ENCODE measurements at places on chromosomes 4 and X. TPM values are rescaled to one million over a fixed set of nuclear protein-coding genes. Genes with fewer than 3 reads are reported as not detected.

The CASK gene
- 52.1 TPM for total RNA-seq

DNA sequence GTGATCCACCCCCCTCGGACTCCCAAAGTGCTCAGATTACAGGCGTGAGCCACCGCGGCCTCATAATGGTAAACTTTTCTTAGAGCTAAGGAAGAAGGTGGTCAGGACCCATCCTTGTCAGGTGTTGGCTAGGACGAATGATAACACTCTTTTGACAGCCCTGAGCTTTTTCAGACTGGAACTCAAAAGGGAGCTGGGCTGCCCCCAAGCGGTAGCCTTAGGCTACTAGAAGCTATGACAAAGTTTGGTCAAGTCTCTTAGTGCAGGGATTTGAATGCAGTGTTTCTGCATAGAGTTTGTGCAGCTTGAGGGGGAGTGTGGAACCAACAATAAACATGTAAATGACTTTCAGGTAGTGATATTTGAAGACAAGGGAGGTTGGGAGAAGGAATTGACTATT, 11.8 kb upstream of the HSD17B10 start:
- DNase-seq = peak; percentile 59

DNA sequence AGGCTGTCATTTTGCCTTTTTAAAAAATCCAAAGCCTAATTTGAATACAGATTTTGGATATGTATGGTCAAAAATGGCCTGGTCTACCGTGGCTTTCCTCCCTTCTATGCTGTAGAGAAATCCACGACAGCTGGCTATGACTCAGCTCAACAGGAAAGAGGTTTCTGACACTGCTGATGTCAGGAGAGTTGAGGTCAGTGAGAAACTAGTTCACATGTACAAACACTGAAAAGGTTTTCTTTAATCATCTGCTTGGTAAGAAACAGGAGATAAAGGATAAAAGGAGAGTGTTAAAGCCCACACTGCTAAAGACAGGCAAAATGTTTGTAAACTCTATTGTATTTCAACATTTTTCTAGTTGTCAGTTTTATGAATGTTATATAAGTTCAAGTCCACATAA, 113.9 kb downstream of the NYX start:
- no peak for DNase-seq

DNA sequence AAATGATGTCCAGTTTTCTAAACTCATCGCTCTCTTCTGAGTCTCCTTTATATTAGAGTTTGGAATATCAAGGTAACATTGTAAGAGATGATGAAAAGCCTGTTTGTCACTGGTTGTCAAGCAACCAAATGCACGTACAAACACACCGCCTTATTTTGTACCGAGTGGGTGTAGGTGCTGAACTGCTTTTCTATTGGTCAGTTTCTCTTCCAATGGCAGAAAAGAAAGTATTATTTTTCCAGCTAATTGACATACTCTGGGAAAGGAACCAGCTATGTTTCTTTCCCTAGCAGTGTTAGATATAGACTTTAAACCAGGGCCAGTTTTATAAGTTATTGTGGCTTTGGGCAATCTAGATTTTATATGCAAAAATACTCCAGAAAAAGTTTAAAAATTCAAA, 6.6 kb upstream of the PPM1K start:
- no peak for DNase-seq

GRCh38 chr4:8110071-8110986, 48.3 kb downstream of the ABLIM2 start:
- no peak for DNase-seq

GRCh38 chrX:36035550-36035949, 116.0 kb downstream of the CFAP47 start:
- DNase-seq = no peak

DNA sequence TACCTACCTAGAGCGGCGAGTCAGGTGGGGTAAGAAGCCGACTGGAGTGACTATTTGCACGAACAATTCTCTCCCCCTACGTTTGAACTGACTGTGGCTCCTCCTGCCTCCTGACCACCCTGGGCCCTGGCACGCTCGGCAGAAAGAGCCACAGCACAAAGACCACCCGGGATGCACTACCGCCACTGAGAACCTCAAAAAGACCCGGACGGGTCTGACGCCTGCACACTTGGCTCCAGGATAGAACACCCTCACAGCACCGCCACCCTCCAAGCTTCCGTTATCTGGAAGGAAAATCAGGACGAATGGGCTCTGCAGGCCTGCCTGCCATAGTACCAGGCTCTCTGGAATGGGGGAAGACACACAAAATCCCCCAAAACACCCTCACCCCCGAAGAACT, 2.2 kb downstream of the LRPAP1 start:
- DNase-seq = no peak

- no peak for DNase-seq
Measured at GRCh38 chr4:41120297-41121217, 93.8 kb downstream of the APBB2 start.

DNA sequence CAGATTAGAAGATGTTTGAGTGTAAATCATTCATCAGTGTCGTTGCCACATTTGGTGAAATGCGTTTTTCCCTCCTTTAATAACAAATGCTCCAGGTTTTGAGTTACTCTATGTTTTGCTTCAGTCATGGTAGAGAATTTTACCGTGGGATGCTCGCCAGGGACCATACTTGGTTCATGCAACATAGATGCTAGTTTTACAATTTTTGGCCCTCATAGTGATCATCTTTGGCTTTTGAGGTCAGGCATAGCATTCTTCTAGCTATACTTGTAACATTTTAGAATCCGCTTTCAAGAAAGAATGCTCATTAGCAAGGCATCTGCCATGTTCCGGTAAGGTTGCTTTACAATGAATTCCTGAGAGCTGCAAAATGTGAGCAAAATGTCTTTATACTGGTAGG, 147.2 kb downstream of the SPCS3 start:
- no peak for DNase-seq

The FAM3A gene
- total RNA-seq = 42.3 TPM

DNA sequence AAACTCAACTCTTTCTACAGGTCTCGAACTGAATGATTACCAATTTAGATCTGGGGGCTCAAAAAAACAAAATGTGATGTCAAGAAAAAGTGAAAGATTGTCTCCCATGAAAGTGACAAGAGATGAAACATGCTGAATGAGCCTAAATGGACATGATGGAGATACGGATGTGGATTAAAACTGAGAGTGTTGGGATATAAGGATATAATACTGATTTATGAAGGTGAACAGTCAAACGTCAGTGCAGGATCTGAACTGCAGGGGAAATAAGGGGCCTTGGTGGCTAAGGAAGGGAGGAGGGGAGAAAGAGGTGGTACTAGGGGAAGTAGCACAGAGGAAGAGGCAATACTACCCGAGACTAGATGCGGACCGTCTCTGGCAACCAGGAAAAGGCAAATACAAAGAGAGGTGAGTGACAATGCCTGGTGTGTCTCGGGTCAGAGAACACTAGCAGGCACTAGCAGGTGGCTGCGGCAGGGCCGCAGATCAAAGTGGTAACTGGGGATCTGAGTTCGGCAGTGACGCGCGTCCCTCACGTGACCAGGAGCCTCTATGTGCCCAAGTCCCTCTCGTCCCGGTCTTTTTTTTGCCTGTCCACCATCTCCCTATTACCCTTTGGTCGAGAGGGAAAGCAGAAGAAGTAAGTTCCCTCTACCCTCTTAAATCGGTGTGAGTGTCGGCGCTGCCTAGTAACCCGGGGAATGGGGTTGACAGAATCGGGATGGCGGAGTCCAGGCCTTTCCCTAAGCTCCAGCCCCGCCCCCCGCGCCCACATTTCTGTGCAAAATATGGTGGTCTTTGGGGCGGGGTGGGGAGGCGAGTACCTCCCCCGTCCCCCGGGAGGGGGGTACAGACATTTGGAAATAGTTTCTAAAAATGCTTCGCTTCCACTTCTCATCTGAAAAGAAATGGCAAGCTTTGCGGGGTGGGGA, at the start of gene TCEAL1:
Gene TCEAL1, plus strand, starts transcription at position 590 of the 932 bp plus-strand sequence. CDS start 942 bp downstream, outside the sequence.
- DNase-seq = peak; percentile 48

- no peak for DNase-seq
Measured at GRCh38 chr4:80788798-80789197, 241.7 kb upstream of the BMP3 start.

The ANKRD50 gene
- total RNA-seq = 0.11 TPM

GRCh38 chr4:55004831-55005230, 120.6 kb downstream of the KDR start:
- DNase-seq = no peak

GRCh38 chr4:174357321-174357720, 73.6 kb downstream of the CEP44 start:
- DNase-seq = no peak

The ENPP6 gene
- 0.89 TPM for total RNA-seq

DNA sequence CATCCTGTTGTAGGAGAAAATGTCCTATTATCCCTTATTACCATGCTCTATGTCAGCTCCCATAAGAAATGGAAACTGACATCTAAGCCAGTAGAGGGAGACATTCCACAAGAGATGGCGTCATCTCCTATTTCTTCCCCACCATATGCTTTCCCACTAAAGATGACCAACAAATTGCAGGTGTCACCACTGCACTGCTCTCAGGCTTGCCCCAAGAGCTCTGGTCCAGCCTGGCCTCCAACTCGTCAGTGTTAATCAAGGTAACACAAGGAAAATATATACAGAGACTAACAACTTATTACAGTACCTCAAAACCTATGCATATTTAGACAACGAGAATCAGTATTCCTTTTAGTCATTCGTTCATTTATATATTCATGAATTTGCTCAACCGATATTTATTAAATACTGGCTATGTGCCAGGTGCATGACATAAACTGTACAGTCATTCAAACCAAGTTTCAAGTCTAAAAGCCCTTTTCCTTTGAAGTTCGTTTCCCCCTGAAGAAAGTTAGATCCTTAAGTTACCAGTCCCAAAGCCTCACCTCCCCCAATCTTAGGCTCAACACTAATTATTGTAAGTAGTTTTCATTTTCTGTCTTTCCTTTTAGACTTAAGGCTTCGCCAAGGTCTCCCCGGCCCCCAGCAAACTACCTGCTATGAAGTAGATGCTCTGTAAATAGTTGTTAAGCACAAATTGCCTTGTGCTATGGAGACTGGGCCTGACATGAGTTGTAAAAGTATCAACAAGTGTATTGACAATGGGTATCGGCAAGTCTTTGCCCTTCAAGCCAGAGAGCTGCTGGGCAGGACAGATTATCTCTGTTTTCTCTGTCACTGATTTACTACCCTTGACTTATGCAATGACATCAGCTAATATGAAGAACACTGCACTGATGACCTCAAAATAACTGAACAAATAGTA, 3.1 kb upstream of the FGB start:
- DNase-seq = no peak

DNA sequence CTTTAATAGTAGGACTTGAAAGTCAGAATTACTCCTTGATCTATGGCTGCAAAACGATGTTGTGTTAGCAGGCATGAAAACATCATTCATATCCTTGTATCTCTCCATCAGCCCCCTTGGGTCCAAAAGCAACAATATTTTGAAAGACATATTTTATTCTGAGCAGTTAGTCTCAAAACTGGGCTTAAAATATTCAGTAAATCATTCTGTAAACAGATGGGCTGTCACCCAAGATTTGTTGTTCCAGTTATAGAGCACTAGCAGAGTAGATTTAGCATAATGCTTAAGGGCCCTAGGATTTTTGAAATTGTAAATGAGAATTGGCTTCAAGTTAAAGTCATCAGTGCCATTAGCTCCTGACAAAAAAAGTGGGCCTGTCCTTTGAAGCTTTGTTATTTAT, 1565.6 kb downstream of the STIM2 start:
- no peak for DNase-seq

The FAM47A gene
- not detected for total RNA-seq

The MAGEA10 gene
- total RNA-seq = not detected

GRCh38 chr4:1042352-1043055, 31.1 kb downstream of the FGFRL1 start:
- DNase-seq = no peak

- no peak for DNase-seq
Measured at GRCh38 chr4:85448906-85449890, 25.8 kb upstream of the ARHGAP24 start.

The MAGEC1 gene
- total RNA-seq = not detected

The GC gene
- total RNA-seq = not detected

- DNase-seq = no peak
Measured at GRCh38 chrX:153378607-153379006, 22.5 kb downstream of the PNMA6E start.

GRCh38 chr4:140116442-140117104, 37.4 kb downstream of the MAML3 start:
- no peak for DNase-seq

DNA sequence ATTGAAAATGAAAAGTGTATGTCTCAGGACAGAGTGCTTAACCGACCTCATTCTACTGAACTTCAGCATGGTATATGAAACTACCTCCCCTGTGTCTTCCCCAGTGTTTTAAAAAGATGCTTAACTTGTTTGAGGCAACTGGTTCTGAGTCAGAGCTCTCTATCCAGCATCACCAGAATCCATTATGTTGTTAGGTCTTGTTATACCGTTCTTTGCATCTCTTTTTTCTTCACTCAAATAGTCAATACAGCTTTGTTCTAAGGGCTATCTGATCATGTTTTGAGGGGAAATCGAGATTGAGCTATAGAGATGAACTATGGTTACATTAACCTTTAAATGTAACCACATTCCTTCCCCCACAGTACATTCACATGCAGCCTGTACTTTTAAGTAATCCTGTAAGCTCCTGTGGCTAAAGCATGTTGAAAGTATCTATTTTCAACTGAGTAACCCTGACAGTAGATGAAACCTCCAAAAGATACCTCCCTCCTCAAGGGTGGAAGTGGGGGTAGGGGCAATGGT, 514.4 kb downstream of the RPA4 start:
- no peak for DNase-seq

The MAGEB1 gene
- not detected for total RNA-seq

Measured in activated naive CD8-positive, alpha-beta T cell treated with anti-CD3 and anti-CD28 coated beads, Interleukin-2, amount 10 ng/mL, durations not matched to agents 7 days and 5 days (primary cell).